ENCODE measurements at places on chromosomes 13 and 19.

DNA sequence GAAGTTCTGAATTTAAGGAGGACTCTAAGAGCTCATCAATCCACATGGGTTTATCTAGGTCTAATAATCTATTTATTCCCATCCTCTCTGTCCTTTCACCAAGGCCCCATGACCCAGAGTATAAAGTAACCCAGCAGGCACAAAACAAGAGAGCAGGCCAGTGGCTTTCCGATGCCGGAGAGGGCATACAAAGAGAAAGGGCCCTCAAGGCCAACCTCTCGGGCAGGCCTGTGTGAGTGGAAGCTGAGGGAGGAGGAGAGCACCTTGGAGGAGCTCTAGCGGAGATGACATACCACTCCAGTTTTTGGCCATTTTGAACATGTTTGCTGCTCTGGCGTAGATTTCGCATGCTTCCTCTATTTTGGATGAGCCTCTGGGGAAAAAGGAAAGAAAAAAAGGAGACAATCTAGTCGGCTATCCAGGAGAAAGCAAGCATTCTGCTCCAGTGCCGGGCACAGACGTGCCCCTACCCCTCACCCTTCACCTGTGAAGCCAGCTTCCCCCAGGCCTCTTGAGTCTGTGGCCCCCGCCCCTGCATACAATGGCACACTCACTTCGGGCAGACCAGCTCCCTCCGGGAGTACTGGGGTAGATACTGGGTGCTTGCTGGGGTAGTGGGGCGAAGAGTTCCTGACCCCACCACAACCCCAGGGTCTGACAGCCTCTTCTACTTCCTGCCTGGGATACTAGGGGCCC, 11.6 kb downstream of the NAPA start:
- DNase-seq, result no peak

DNA sequence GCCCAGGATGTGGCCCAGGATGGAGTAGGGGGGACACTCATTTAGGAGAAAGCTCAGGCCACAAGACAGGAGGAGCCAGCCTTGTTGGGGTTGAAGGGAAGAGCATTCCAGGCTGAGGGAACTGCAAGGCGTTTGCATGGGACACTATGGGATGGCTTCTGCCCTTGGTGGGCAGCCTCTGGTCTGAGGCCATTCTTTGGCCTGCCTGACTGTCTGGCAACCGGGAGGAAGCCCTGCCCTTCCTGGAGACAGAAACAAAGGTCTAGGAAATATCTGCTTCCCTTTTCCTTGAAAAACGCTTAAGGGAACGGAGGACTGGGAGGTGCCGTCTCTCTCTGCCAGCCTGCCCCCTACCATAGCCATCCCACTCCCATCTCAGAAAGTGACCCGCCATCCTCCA, 2.8 kb upstream of the ICAM1 start:
- peak; percentile 25 for DNase-seq

DNA sequence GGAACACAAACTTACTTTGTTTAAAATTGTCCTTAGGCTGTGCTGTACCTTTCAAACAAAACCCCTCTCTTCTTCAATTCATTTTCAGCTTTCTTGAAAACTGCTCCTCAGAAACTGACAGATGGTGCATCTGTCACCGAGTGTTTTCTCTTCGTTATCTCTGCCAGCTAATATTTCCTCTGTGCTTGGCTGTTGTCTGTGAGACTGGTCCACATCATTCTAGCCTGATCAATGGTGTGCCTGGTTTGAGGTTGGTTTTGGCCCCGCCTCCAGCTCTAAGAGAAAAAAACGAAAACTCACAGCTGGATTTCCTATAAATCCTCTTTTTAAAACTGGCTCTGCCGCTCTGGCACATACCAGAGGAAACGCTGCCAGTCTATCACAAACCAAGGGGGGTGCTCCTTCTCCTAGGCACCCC, 79.7 kb downstream of the STARD13 start:
- peak; percentile 63 for DNase-seq

GRCh38 chr19:52741951-52742485, 7.2 kb upstream of the ZNF611 start:
- DNase-seq, result no peak

GRCh38 chr13:21150013-21150412, 26.3 kb downstream of the SKA3 start:
- no peak for DNase-seq

DNA sequence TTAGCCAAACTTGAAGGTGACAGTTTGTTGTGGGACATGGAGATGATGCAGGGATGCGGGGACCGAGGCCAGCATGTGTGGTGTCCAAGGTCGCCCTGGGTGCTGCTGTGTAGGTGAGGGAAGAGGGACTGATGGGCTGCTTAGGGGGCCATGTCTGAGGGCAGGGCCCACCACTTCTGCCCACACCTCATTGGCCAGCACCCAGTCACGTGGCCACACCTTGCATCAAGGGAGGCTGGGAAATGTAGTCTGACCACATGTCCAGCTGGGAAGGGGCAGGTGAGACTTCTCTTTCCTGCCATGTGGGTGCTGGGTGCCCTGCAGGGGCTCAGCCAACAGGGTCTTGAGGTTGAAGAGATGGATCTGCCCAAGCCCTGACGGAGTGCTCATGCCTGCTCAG, 88.9 kb downstream of the KDM4B start:
- no peak for DNase-seq

- DNase-seq, result no peak
Observed at GRCh38 chr19:55398200-55398925, 9.2 kb downstream of the UBE2S start.

- DNase-seq, result no peak
Observed at GRCh38 chr13:113469582-113469981, 16.3 kb upstream of the ADPRHL1 start.

DNA sequence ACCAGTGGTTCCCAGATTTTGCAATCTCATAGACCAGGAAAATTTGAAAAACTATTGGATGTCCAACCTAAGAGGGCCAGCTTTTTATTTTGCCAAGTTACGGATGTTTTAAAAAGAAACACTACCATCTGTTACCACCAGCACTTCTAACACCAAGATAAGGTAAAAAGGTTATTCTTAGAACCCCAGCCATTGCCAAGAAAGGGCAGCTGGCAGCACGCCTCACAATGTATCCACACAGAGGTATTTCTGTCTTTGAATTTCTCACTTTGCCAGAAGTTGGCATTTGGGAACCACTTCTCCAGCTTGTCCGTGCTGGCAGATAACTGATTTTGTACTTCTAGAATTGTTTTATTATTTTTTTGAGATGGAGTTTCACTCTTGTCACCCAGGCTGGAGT, 28.7 kb downstream of the CAPN12 start:
- DNase-seq, result no peak

DNA sequence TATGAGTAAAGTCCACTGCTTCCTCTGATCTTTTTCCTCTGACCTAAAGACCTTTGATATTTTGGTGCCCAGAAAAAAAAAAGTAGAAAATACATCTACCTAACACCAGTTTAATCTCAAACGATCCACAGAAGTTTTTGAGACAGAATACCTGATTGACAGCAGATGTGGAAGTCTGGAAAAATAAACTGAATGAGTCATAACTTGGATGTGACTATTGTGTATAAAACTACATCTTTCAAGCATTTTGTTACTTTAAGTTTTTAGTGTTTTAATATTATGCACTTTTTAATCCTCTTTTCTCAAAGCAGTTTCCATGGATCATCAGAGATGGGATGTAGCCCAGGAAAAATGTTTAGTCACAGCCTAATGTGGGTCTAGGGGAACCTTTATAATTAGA, 216.1 kb downstream of the SLITRK1 start:
- DNase-seq, result no peak

GRCh38 chr13:37492741-37493514, 105.6 kb downstream of the POSTN start:
- no peak for DNase-seq

GRCh38 chr19:38211766-38212165, 12.3 kb downstream of the DPF1 start:
- no peak for DNase-seq

DNA sequence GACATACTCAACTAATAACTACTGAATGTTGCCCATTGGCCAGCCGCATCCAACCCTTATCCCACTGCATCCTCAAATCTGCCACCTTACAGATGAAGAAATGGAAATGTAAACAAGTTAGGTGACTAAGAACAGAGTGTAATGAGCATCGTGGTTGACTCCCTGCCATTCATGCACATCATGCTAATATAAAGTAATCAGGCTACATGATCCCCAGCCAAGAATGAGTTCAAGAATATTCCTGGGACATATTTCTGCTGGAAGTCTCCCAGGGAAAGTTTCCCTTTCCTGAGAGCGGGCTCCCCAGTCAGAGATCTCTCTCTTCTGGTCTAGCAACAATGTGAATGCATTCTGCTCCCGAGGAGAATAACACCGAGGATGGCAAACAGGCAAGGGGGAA, 55.9 kb upstream of the SERP2 start:
- DNase-seq, result no peak

GRCh38 chr19:42360787-42361544, 29.1 kb downstream of the CNFN start:
- no peak for DNase-seq

GRCh38 chr13:47036294-47037008, 139.6 kb upstream of the HTR2A start:
- no peak for DNase-seq

Measured in femur (tissue), 1 donor.